Colonic mucosa (tissue), 4 donors: ENCODE measurements at places on chromosomes 4 and X. TPM values are rescaled to one million over a fixed set of nuclear protein-coding genes. Genes with fewer than 3 reads are reported as not detected.

DNA sequence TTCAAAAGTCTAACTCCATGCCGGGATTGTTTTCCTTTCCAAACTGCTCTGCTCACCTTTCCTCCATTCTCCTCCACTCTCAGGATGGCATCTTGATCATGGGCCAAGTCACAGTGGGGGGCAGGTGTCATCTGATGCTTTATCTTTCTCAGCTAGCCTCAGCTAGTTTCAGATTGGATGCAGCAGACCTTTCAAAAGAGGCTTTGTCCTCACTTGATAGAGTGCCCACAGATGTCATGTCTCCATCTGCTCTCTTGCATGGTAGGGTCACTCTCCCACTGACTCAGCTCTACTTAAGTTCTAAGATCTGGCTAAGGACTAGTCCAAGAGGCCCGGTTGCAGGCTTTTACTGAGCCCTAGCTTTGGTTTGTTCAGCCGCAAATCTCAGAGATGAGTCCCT is 341.8 kb upstream of the GALNT7 start:
- no peaks in the 10 kb centered on the region for H3K36me3 ChIP-seq
- no peaks in the 10 kb centered on the region for H3K27me3 ChIP-seq
- no peaks in the 10 kb centered on the region for H3K4me1 ChIP-seq
- H3K4me3 ChIP-seq, result no peak overlapping the region
- H3K27ac ChIP-seq, result no peak overlapping the region

- DNase-seq, result no peak
- H3K4me1 ChIP-seq, result no peaks in the 10 kb centered on the region
- H3K36me3 ChIP-seq, result no peaks in the 10 kb centered on the region
Observed at GRCh38 chrX:111151764-111152163, 55.8 kb downstream of the PAK3 start.

GRCh38 chr4:83262682-83263081 is 21.9 kb downstream of the COQ2 start:
- H3K4me3 ChIP-seq, result no peak overlapping the region
- DNase-seq, result no peak
- peak overlapping the region; percentile 77 for H3K27ac ChIP-seq
- H3K4me1 ChIP-seq, result peaks cover 4% of the 10 kb centered on the region
- H3K36me3 ChIP-seq, result no peaks in the 10 kb centered on the region

DNA sequence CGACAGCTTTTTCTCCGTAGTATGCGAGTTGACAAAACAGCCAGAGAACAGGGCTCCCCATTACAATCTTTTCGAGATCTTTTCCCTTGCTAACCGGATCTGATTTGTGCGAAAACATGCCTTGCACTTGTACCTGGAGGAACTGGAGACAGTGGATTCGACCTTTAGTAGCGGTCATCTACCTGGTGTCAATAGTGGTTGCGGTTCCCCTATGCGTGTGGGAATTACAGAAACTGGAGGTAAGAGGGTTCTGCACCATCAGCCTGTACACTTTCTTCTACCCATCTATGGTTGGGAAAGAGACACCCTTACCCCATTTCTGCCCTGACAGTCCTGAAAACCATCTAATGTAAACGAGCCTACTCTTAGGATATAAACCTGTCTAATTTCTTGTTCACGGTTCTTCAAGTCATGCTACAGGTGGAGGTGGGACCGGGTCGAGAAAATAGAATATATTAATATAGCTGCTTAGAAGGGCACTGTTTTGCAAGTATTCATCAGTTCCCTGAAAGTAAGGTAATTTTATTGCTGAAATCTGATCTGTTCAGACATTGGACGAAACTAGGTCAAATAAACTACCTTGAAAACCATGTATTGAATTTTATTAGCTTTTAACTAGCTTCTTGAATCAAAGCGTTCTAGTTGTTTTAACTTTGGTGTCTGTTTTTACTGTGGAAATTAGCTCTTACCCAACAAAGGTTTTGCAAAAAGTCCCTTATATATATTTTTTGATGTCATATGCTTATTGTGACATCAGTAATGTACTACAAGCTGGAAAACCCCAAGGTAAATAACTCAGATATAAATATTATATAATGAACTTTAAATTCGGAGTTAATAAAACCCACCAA is 869 bp downstream of the TMEM184C start:
- no peak for DNase-seq
- H3K27ac ChIP-seq, result peak overlapping the region; percentile 74

- no peaks in the 10 kb centered on the region for H3K4me1 ChIP-seq
- no peaks in the 10 kb centered on the region for H3K27me3 ChIP-seq
- H3K27ac ChIP-seq, result no peak overlapping the region
- H3K4me3 ChIP-seq, result no peak overlapping the region
Observed at GRCh38 chr4:102799816-102800215, 27.5 kb downstream of the UBE2D3 start.

DNA sequence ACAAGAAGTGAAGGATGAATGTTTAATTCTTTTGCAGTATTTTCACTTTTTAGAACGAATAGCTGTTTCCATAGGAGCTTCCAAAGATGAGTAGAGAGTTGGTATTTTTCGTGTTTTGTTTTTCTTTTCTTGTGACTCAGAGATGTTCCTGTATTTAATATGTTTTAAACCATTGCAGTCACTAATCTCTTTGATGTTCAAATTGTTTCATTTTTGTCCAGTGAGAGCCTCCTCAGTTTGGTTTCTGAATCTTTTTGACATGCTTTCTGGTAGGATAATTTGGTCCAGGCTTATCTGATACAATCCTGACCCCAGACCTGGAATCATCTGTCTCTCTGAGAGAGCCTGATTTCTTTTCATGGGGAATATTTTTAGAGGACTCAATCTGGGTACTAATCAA is 41.6 kb downstream of the BEX3 start:
- H3K36me3 ChIP-seq, result no peaks in the 10 kb centered on the region
- no peaks in the 10 kb centered on the region for H3K4me1 ChIP-seq
- H3K4me3 ChIP-seq, result no peak overlapping the region
- no peaks in the 10 kb centered on the region for H3K27me3 ChIP-seq
- no peak for DNase-seq

- DNase-seq, result no peak
- H3K4me3 ChIP-seq, result no peak overlapping the region
- no peaks in the 10 kb centered on the region for H3K27me3 ChIP-seq
- no peaks in the 10 kb centered on the region for H3K36me3 ChIP-seq
- no peak overlapping the region for H3K27ac ChIP-seq
Observed at GRCh38 chr4:55993994-55994663, 45.4 kb downstream of the CEP135 start.

DNA sequence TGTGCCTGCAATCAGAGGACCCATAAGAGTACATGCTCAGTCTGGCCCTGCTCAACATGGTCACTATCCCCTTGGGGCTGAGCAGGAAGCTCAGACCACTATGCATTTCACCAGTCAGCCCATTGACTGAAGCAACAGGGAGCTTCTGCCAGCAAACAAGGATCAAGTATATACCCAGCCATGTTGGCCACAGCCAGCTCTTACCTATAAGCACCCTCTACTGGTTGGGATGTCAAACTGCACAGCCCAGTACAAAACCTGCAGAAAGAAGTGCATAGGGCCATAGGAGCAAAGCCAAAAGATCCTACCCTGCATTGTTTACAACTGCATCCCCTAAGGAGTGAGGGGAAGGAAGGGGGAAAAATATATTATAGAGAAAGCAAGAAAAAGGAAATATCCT is 214.4 kb upstream of the CPEB2 start:
- no peaks in the 10 kb centered on the region for H3K27me3 ChIP-seq
- no peaks in the 10 kb centered on the region for H3K4me1 ChIP-seq
- DNase-seq, result no peak
- no peak overlapping the region for H3K4me3 ChIP-seq

DNA sequence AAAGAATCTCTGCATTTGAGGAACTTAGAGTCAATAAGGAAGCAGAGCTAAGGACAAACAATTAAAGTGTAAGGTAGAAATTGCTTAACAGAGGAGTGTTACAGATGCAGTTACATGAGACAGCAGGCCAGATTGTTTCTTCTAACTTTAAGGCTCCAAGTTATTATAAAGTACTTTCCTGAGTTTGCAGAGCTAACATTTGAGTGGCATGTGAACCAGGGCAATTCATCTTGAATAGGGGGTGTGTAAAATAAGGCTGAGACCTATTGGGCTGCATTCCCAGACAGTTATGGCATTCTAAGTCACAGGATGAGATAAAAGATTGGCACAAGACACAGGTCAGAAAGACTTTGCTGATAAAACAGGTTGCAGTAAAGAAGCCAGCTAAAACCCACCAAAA is 7.6 kb upstream of the LNX1 start:
- no peaks in the 10 kb centered on the region for H3K4me1 ChIP-seq
- no peaks in the 10 kb centered on the region for H3K27me3 ChIP-seq
- no peak overlapping the region for H3K4me3 ChIP-seq
- H3K36me3 ChIP-seq, result no peaks in the 10 kb centered on the region
- H3K27ac ChIP-seq, result no peak overlapping the region

GRCh38 chr4:29966386-29966785 is 753.8 kb upstream of the PCDH7 start:
- DNase-seq, result no peak
- no peaks in the 10 kb centered on the region for H3K4me1 ChIP-seq
- no peaks in the 10 kb centered on the region for H3K36me3 ChIP-seq
- H3K27me3 ChIP-seq, result no peaks in the 10 kb centered on the region
- H3K27ac ChIP-seq, result no peak overlapping the region

- H3K4me1 ChIP-seq, result no peaks in the 10 kb centered on the region
- DNase-seq, result no peak
- H3K4me3 ChIP-seq, result no peak overlapping the region
- no peaks in the 10 kb centered on the region for H3K36me3 ChIP-seq
- H3K27ac ChIP-seq, result no peak overlapping the region
- no peaks in the 10 kb centered on the region for H3K27me3 ChIP-seq
Observed at GRCh38 chr4:124202099-124202498, 510.4 kb downstream of the ANKRD50 start.

DNA sequence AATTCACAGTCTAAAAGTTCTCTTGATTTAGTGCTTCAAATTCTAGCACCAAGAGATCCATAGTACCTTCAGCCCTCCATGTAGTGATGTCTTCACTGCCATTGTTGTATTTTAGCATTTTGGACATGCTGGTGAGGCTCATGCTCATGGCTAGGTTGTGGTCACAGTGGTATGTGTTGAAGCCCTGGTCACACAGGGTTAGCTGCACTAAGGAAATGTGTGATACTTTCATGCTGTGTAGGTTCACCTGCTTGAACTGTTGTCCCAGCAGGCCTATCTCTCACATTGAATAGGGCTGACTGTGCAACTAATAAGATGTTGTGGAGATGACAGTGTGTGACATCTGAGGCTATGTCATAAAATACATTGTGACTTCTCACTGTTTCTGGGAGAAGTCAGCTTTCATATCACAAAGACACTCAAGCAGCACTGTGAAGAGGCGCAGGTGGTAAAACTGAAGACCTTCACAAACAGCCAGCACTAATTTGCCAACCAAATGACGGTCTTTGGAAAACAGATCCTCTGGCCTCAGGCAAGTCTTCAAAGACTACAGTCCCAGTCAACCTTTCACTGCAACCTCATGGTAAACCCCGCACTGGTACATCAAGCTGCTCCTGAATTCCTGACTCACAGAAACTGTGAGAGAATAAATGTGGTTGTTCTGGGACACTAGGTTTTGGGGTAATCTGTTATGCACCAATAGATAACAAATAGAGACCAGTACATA is 17.4 kb upstream of the ADH4 start:
- no peak for DNase-seq
- H3K4me1 ChIP-seq, result no peaks in the 10 kb centered on the region
- no peak overlapping the region for H3K4me3 ChIP-seq
- H3K27me3 ChIP-seq, result no peaks in the 10 kb centered on the region

- no peak overlapping the region for H3K27ac ChIP-seq
- H3K27me3 ChIP-seq, result no peaks in the 10 kb centered on the region
- no peak overlapping the region for H3K4me3 ChIP-seq
- H3K4me1 ChIP-seq, result no peaks in the 10 kb centered on the region
- H3K36me3 ChIP-seq, result no peaks in the 10 kb centered on the region
Observed at GRCh38 chr4:125794989-125795388, 480.2 kb downstream of the FAT4 start.

- H3K4me3 ChIP-seq, result peak overlapping the region; percentile 25
- DNase-seq, result peak; percentile 66
- H3K4me1 ChIP-seq, result no peaks in the 10 kb centered on the region
- peak overlapping the region; percentile 91 for H3K27ac ChIP-seq
- no peaks in the 10 kb centered on the region for H3K27me3 ChIP-seq
- H3K36me3 ChIP-seq, result no peaks in the 10 kb centered on the region
Observed at GRCh38 chrX:49166914-49167739, 4.6 kb downstream of the MAGIX start.

- no peaks in the 10 kb centered on the region for H3K27me3 ChIP-seq
- no peak overlapping the region for H3K4me3 ChIP-seq
- H3K27ac ChIP-seq, result no peak overlapping the region
- no peaks in the 10 kb centered on the region for H3K4me1 ChIP-seq
Observed at GRCh38 chr4:77859256-77859655, 3.4 kb upstream of the MRPL1 start.

DNA sequence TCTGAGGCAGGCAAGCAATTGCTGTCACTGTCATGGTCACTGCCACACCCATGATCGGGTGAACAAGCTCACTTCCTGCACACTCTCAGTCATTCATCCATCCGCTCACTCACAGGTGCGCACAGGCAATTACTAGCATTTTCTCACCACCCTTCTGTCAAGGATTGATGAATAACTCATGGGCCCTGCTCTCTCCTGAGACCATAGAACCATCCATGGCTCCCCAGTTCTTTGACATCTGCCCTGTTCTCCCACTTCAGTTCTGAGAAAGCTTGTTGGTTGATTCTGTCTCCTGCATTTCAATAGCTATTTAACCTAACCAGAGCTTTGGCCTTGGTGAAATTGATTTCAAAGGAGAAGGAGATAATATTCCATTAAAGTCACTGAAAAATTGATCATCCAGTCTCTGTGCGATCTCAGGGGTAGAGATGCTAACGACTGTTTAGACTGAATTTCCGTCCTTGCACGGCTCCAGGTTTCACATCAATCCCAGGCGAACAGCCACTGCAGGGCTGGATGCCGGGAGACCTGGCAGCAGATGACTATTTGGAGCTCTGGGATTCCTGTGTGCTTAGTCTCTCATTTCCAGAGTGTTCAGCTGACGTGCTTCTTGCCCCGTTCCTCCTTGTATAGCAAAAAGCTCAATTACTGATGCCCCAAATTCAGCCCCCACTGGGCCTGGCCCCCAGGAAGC is 36.9 kb upstream of the ADRA2C start:
- H3K27me3 ChIP-seq, result peaks cover 8% of the 10 kb centered on the region
- H3K36me3 ChIP-seq, result no peaks in the 10 kb centered on the region
- no peak for DNase-seq
- no peak overlapping the region for H3K27ac ChIP-seq
- no peaks in the 10 kb centered on the region for H3K4me1 ChIP-seq

- H3K36me3 ChIP-seq, result no peaks in the 10 kb centered on the region
- DNase-seq, result no peak
- no peak overlapping the region for H3K4me3 ChIP-seq
- no peaks in the 10 kb centered on the region for H3K27me3 ChIP-seq
- H3K27ac ChIP-seq, result no peak overlapping the region
Observed at GRCh38 chr4:23962462-23962861, 72.6 kb upstream of the PPARGC1A start.

The RBM47 gene
- 281 TPM for total RNA-seq

The MAGEE2 gene
- 0.21 TPM for total RNA-seq
